Stimulated activated CD4-positive, alpha-beta T cell treated with anti-CD3 and anti-CD28 coated beads, Interleukin-2, amount 100 ng/mL, for 4 hours (primary cell): ENCODE measurements at places on chromosomes 7 and 10.

GRCh38 chr10:93591065-93591808, 9.8 kb downstream of the RBP4 start:
- no peak for DNase-seq

- no peak for DNase-seq
Measured at GRCh38 chr10:122392835-122393234, 18.3 kb downstream of the PLEKHA1 start.

DNA sequence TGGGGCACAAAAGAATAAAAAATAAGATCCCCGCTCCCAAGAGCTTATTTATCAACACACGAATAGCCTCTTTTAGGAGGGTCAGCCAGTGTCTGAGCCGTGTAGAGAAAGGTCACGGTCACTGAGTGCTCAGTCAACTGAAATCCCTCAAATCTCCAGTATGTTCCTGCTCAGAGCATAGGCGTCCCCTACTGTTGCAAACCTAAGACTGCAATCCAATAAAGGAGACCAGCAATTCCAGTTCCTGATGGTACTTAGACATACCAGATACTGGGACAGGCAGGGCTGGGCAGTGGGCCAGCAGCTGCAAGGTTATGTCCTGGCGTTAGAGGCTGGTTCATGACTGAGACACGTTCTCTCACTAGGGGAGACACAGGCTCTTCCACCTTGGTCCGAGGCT, 93.6 kb downstream of the CACNB2 start:
- DNase-seq, result no peak

DNA sequence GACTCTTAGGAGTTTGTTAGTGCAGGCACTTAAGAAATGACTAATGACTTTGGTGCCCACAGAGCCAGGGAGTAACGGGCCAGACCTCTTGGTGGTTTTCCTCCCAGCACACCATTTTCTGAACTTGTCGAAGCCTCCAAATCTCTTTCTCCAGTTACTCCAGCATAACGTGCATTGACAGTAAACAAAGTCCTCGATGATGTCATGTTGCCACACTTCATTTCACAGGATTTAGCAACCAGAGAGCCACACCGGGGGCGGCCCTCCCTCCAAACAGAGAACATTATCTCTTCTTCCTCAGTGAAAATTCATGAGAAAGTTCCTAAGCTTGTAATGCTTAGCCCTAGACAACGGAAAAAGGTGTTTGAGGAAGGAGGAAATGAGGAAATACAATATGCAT, 4.0 kb upstream of the SVOPL start:
- no peak for DNase-seq

DNA sequence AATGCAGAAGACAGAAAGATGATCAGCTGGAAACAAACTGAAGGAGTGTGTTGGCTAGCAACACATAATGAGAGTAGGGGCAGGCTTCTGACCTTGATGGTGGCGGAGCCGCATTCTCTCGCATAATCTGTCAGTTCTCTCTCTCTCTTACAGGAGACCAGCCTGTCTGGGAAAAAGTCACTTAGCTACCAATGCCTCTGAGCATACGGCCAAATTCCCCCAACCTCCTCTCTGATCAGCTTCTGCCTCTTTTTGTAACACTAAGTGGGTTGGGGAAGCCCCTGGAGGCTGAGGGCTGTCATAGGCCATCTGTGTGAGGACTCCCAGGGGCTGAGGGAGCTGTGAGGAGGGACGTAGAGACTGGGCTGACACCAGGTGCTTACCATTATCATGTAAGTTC, 104.6 kb downstream of the HIPK2 start:
- no peak for DNase-seq

GRCh38 chr7:1950066-1950451, 280.0 kb downstream of the ELFN1 start:
- no peak for DNase-seq

GRCh38 chr7:19284596-19285300, 139.5 kb upstream of the FERD3L start:
- no peak for DNase-seq

DNA sequence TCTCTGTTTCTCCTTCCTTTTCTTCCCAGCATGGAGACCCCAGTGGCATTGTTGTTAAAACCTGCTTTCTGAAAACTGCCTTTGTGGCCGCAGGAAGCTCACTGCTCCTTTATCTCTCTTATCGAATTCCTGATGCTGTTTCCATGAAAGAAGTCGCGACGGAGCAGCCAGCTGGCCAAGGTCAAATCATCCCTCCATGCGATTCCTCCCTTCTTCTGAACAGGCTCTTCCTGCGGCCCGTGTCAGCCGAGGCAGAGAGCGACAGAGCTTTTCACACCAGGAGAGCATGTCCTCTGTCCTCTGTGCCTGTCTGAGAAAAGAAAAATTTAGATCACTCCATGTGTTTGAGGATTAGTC, 242.1 kb upstream of the PITRM1 start:
- no peak for DNase-seq

GRCh38 chr10:11068861-11069633, 51.4 kb downstream of the CELF2 start:
- no peak for DNase-seq

DNA sequence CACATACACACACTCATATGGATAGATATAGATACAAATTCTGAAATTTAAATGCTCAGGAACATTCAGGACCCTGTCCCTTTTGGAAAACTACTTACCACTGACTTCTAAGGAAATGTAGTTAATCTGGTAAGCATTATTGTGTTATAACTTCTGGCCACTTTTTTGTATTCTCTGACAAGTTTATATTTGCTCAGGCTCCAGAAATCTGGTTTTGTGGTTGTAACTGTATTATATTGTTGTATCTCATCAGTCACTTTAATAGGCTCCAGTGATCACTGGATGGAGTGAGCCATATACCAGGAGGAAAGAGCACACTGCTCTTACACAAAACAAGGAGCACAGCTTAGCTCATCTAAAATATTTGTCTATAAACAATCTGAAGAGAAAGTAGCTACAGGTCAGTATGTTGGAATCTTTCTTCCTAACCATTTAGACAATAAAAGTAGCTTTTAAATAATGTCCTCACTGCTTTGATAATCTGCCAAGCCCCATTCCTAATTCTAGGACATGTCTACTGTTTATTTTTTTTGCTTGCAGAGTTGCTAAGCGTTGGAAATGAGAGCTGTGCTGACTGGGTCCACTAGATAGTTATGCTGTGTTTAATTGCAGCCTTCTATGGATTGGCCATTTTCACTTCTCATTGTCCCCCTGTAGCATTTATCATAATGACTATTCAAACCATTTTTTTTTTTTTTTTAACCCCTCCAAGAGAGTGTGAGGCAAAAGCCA, 43.8 kb downstream of the SMNDC1 start:
- DNase-seq, result no peak

- DNase-seq, result no peak
Measured at GRCh38 chr7:7521259-7521658, 14.4 kb downstream of the COL28A1 start.

GRCh38 chr7:42493436-42494198, 256.6 kb upstream of the GLI3 start:
- DNase-seq, result no peak

DNA sequence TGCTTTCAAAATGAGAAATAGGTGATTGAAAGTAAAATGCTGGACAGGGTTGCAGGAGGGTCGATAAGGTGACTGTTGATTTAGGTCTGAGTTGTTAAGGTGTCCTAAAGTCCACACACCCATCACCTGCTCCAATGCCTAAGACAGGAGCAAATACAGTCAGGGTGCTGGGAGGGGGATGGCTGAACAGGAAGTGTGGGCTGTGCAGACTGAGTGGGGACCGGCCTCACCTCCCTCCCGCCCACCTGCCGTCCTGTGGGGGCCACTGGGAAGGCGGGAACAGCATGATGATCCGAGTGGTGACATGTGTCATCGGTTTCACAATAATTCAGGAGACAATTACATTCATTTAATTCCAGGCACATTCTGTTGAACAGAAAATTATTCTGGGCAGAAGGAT, 260.8 kb downstream of the DNAJB6 start:
- no peak for DNase-seq
